ENCODE measurements at places on chromosomes 16 and 17.

DNA sequence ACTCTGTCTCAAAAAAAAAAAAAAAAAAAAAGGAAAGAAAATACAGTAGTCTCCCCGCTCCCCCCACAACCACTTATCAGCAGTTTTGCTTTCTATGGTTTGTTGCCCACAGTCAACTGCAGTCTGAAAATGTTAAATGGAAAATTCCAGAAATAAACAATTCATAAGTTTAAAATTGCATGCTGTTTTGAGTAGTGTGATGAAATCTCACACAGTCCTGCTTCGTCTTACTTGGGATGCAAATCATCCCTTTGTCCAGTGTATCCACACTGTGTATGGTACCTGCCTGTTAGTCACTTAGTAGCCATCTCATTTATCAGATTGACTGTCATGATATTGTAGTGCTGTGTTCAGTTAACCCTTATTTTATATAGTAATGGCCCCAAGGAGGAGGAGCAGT lies 41.5 kb downstream of the NF1 start:
- no peak for DNase-seq

DNA sequence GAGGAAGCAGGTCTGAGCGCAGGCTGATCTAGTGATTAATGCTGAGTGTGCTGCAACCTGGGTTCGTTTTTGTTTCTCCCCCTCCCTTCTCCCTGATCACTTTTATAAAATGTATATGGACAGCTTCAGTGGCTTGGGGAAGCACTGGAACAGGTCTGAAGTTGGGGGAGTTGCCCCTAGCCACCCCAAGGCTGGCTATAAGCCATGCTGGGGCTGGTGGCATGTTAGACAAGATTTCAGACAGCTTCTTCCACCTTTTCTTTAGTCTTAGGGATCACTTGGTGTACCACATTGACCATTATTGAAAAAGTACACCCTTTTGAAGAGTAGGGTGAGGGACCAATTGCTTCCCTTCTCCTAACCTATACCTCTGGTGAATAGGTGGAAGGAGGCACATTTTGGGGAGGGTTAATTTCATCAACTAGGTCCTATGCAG lies 3.8 kb upstream of the VAC14 start:
- DNase-seq, result no peak

GRCh38 chr16:52149003-52149402 lies 397.9 kb downstream of the TOX3 start:
- DNase-seq, result no peak

- DNase-seq, result no peak
These were observed 61.4 kb downstream of the AMFR start for GRCh38 chr16:56363781-56364565.

- no peak for DNase-seq
These were observed 148.9 kb downstream of the MRTFB start for GRCh38 chr16:14219983-14220382.

DNA sequence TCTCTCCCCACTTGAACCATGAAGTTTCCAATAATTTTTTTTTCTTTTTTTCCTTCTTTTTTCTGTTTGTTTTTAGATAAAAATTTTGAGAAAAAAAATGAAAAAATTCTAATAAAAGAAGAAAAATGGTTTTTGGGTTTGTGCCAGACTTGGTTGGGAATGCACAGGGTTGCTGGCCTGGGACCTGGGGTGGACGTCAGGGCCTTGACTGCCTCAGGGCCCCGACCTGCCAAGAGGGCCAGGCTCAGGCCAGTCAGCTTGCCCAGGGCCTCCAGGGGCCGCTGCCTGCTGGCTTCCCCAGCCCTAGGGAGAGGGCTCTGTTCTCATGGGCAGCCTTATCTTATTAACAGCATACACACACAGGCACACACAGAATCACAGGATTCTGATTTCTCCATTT lies 6.5 kb downstream of the TBX6 start:
- no peak for DNase-seq

GRCh38 chr17:36504156-36504545 lies 17.7 kb downstream of the ZNHIT3 start:
- DNase-seq, result no peak

GRCh38 chr17:4842376-4842775 lies 9.2 kb downstream of the MINK1 start:
- DNase-seq, result no peak

GRCh38 chr16:73026754-73027684 lies 20.9 kb downstream of the ZFHX3 start:
- DNase-seq, result no peak

- no peak for DNase-seq
These were observed 17.4 kb downstream of the CA4 start for GRCh38 chr17:60167065-60167741.

GRCh38 chr16:5361322-5361721 lies 263.7 kb upstream of the EEF2KMT start:
- DNase-seq, result no peak

- no peak for DNase-seq
These were observed 23.4 kb downstream of the SMIM36 start for GRCh38 chr17:55487695-55488432.

GRCh38 chr17:58236394-58236793 lies 2.0 kb upstream of the LPO start:
- DNase-seq, result no peak

DNA sequence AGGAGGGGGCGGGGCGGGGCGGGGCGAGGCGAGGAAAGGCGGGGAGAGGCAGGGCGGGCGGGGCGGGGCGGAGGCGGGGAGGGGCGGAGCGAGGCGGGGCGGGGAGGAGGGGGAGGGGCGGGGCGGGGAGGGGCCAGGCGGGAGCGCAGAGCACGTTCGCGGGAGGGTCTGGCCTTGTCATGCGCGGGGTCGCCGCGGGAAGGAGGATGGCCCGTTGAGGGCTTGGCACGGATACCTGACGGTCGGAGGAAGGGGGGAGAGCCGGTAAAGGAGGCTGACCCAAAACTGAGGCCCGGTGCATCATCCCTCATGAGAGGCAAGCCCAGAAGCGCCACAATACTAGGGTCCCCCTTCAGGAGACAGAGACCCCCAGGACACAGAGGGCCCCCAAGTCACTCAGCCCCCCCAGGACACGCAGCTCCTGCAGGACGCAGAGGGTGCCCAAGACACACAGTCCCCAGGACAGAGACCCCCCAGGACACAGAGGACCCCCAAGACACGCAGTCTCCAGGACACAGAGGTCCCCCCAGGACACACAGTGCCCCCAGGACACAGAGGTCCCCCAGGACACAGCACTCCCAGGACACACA lies 593 bp upstream of the WDR45B start:
- DNase-seq, result no peak

DNA sequence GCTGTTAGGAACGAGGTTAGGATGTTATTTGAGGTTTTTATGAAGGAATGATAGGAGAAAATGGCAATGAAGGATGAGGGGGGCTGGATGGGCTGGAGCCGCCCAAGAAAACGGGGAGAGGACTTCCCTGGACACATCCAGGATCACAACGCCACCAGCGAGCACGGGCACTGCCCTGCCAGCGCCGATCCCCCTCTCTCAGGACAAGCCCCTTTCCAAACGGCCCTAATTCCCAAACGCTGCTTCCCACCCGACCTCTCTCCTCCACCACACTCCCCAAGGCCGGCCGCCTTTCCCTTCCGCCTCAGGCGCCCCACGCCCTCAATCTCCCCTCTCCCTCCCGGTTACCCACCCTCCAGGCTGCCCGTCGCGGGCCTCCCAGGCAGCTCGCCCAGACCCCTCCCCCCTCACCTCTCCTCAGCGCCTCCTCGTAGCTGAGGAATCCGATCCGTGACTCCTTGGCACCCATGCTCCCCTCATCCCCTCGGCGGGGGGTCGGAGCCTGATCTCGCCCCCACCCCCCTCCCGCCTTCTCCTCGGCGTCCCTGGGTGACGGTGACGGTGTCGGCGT lies 377 bp downstream of the USP32 start:
- no peak for DNase-seq

DNA sequence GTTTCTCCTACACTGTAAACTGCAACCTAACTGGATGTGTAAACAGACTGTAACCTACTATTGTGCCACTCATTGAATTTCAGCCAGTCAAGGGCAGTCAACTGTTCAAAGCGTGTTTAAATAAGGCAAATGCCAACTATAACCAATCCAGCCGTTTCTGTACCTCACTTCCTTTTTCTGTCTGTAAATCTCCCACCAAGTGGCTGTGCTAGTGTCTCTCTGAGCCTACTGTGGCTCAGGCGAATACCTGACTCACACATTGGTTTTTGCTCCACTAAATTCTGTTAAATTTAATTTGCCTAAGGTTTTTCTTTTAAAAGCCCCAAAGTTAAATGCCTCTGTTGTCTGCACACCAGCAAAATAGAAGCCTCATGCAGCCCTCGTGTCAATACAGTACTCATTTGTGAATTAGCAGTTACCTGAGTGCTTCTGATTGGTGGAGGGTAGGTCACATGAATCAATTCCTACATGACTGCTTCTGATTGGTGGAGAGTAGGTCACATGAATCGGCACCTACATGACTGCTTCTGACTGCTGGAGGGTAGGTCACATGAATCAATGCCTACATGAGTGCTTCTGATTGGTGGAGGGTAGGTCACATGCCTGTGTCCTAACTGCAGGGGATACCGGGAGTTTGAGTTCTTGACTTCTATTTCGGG lies 31.1 kb upstream of the CCR7 start:
- no peak for DNase-seq

DNA sequence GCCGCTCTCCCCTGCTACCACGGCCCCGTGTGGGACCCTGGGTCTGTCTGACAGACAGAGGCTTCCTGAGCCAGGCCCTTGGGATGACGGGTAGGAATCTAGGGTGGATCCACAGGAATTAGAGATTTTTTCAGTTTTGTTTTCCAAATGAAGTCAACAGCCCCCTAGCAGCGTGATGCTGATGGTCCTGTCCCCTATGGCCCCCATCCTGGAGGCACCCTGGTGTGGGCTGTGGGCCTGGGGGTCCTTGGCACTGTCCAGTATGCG lies 15.5 kb downstream of the CENPX start:
- no peak for DNase-seq

- no peak for DNase-seq
These were observed 100.0 kb upstream of the CREBBP start for GRCh38 chr16:3980253-3981111.

DNA sequence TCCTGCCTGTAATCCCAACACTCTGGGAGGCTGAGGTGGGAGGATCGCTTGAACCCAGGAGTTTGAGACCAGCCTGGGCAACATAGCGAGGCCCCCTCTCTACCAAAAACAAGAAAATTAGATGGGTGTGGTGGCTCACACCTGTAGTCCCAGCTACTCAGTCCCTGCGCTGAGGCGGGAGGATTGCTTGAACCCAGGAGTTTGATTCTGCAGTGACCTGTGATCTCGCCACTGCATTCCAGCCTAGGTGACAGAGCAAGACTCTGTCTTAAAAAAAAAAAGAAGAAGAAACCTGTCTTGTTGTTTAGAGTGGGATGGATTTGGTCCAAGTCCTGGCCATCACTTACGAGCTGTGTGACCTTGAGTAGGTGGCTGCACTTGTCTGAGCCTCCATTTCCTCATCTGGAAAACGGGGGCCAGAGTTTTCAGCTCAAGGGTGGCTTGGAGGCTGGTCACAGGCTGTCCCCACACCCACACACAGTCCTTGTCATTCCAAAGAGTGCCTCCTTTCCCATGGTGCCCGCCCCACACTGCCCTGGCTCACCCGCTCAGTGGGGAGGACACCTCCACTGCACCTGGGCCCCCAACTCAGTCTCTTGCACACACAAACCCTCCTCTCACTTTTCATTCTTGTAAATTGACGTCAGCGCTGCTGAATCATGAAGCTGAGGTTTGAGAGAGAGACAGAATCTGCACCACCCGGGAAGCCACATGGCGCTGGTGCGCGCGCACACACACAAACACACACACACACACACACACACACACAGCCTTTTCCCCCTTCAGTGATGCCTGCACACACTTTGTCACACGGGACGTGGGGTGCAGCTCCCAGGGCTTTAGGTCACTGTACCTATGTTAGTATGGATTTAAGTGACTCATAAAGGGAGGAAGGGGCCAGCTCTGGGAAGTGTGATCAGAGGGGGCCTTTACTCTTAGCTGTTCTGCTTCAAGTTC lies 4.2 kb downstream of the SOCS1 start:
- DNase-seq, result no peak

DNA sequence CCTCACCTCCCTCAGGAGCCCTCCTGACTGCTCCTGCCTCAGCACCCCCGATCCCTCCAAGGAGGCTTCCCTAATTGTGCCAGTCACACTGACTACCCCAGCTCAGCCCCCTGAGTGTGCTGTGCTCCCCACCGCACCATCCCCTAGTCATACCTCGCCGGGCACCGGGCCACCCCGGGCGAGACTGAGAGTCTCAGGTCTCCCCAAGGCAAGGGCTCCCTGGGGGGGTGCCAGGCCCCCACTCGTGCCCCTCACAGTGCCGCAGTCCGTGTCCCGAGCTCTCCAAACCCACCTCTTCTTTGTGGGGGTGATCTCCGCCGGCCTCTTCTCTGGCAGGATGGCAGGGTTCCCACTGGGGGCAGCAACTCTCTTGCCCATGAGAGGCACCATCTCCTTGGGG lies 3.2 kb downstream of the TRPV3 start:
- no peak for DNase-seq

DNA sequence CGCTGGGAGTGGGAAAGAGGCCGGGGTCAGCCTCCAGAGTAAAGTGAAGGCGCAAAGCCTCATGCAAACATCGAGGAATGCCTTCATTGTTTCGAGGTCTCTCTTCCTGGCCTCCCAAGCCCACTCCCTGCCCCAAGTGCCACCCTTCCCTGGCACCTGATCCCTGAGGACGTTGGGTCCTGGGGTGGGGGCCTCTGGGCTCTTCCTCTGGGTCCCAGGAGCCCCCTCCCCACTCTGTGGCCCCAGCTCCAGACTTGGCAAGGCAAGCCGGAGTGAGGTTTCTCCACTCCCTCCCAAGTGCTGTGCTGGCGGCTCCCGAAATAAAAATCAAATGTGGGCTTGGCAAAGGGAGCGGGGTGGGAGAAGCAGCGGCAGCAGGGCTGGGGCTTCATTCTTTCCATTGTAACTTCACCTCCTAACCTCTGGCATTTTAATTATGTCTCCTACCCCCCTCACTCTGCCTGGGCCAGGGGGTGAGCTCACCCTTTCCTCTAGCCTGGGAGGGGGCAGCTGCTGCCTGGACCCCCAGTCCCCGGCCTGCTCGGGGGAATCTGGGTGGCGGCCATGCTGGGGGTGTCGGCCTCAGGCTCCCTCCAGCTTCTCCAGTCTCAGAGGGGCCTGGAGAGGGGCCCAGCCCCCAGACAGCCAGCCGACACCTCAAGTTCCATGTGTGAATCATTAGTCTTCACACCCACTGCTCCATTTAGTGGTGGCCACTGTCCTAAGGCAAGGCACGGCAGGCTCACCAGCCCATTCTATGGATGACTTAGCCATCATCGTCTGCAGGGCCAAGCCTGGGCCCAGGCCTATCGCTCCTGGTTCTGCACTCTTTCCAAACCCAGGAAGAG lies 14.6 kb upstream of the TMEM92 start:
- DNase-seq, result no peak

DNA sequence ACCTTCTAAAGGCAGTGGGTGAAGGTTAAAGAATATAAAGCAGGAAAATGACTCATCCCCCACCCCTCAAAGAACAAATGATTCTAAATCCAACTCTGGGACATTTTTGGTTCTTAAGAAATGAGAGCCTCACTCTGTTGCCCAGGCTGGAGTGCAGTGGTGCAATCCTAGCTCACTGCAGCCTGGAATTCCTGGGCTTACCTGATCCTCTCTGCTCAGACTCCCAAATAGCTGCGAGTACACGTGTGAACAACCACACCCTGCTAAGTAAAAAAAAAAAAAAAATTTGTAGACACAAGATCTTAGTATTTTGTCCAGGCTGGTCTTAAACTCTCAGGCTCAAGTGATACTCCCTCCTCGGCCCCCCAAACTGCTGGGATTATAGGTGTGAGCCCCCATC lies 298.8 kb upstream of the MAF start:
- DNase-seq, result no peak
